ENCODE measurements at places on chromosomes 1 and 21.

- no peak for DNase-seq
Observed at GRCh38 chr1:168631671-168632400, 55.4 kb downstream of the XCL1 start.

DNA sequence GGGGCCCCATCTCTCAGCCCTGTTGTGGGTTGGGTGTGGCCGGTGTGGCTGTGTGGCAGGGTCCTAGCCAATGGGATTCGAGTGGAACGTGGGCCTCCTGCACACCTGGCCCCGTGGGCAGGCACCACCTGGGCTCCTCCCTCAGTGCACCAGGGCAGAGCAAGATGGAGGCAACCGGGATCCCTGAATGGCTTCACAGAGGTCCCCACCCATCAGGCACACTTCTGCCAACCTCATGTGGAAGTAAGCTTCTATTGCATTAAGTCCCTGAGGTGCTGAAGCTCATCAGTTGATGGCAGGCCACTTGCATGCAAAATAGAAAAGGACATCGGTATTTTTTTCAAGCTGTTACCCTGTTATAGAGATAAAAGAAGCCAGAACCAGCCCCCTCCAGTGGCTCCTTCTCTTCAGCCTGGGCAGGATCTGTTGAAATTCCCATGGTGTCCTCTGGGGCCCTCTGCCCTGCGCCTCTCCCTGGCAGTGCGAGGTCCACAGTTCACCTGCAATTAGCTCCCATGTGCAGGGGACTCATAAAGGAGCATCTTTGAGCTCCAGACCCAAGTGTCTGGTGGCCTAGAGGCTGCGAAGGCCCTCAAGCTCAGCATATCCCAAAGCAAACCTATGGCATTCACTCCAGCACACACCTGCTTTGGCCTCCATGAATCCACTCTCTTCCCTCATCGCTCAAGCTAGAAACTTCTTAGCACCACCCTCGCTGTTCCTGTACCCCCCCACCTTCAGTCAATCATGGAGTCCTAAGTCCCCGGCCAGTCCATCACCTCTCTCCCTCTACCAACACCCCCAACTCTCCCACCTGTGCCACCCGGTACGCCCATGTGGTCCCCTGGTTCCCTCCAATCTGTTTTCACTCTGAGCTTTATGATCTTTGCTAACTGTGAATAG lies 2.1 kb upstream of the SLC45A1 start:
- no peak for DNase-seq

- DNase-seq: no peak
Observed at GRCh38 chr1:81666586-81666985, 134.1 kb upstream of the ADGRL2 start.

- DNase-seq: no peak
Observed at GRCh38 chr1:246733704-246734103, 9.5 kb downstream of the SCCPDH start.

DNA sequence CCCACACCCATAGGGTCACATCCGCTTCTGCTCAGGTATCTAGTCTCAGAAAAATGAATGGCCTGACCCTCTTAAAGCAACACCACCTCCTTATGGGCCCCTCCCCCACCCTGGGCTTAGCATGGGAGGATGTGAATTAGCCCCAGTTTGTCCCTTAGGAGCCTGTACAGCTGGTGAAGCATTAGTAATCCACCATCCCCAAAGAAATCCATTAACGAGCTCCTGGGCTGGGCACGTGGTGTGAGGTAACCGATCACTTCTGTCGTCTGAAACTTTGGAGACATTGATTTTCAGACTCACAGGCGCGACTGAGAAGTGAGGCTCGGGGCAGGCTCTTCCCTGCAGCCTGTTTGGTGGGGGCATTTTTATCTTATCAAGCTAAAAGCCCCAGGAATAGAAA lies 10.5 kb downstream of the RASSF5 start:
- DNase-seq: no peak

GRCh38 chr1:155177192-155177917 lies 3.7 kb downstream of the TRIM46 start:
- no peak for DNase-seq

DNA sequence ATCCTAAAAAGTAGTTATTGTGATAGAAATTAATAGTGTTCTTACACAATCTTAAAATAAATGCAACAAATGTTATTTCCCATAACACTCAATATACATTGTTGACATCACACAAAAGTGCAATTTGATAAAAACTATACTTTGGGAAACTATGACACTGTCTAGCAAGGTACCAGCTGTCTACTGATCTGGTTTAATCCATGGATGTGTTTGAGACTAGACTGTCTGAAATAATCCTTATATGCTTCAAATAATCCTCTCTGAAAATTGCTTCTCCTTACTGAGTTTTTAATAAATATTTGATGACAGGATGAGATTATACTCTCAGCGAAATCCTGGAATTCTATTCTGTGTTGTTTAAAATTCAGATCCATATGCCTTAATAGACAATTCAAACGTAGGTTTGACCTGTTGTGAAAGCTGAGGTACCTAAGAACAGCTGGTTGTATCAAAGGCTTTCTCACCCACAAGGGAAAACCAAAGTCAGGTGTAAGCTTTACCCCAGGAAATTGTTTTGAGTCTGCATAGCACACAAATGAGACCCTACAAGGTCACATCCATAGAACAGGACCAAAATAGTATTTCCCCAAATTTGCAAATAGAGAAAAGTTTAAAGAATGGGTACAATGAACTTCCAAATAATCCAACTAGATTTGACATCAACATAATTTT lies 8.8 kb upstream of the GFI1 start:
- DNase-seq: no peak

- DNase-seq: no peak
Observed at GRCh38 chr1:156359973-156360372, 9.0 kb upstream of the RHBG start.

DNA sequence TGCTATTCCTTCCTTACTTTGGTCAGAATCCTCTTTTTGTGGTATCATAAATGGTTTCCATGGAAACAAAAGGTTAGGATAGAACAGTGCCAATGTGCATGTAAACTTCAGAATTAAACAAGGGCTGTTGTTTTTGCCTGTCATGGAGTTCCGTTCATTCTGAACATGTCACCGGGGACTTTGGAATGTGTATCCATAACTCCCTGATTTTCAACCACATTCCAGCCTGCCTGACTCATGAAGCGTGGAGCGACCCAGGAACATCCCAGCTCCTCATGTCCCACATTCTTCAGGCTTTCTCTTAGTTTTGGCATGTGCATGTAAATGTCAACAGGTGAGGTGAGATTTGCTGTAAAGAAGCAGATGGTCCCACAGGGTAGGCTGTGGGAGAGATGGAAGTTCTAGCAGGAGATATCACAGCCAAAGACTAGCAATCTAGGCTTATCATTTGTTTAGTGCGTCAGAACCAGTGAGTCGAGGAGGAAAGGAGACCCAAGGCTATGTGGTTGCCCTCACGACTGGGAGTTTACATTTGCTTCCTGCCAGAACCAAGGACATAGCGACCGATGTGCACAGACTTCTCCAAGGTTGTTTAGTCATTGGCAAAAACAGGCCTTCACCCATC lies 23.0 kb upstream of the DNAJC11 start:
- no peak for DNase-seq

DNA sequence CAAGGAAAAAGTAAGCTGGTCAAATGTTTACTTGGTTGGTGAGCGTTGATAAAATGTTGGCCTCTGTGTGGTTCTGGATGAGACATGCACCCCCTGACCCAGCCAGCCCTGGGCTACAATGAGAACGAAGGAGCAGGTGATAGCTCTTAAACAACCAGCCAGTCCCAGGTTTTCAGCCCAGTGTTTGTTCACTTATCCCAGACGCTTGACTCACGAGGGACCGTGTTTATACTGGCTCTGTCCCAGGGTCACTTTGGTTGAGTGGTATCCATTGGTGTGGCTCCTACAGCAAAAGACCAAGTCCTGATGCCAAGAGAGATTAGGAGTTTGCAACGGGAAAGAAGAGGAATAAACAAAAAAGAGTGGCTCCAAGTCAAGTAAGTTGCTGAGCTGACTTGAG lies 86.9 kb downstream of the KCNJ15 start:
- no peak for DNase-seq

Data from activated CD8-positive, alpha-beta memory T cell treated with anti-CD3 and anti-CD28 coated beads for 1 hour (primary cell).